Activated effector memory CD4-positive, alpha-beta T cell treated with Interleukin-2 at 50 U/mL for 16 hours (primary cell): ENCODE measurements at places on chromosomes 16 and 17.

- no peak for DNase-seq
Measured at GRCh38 chr16:20866145-20866772, 33.9 kb downstream of the DCUN1D3 start.

GRCh38 chr17:52148969-52149351 is 9.6 kb downstream of the CA10 start:
- no peak for DNase-seq

GRCh38 chr17:36136036-36136435 is 32.4 kb downstream of the CCL4 start:
- DNase-seq: no peak

DNA sequence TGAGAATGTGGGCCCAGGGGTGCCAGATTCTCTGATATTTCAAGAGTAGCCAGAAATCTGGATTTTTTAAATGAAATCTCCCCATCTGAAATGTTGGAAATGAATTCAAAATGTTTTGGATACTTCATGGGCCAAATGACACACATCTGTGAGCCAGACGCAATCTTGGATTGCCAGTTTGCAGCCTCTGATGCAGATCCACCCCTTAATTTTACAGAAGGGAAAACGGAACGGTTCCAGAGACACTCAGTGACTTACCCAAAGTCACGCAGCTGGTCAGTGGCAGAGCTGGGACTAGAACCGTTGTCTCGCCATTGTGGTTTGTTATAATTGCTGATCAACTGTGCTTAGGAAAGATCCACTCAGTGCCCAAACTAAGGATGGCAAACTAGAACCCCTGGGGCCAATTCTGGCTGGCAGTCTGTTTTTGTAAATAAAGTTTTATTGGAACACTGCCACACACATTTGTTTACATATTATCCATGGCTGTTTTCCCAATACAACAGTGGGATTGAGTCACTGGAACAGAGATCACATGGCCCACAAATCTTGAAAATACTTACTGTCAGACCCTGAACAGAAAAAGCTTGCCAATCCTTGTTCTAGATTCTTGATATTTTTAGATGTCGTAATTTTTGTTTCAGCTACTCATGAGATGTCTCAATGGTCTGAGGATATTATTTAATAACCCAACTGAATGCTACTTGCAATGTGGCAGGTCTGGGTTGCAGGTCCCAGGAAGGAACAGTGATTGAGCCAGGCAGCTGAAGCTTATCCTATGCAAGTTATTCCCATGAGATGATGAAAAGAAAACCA is 143.8 kb downstream of the AXIN2 start:
- no peak for DNase-seq

- no peak for DNase-seq
Measured at GRCh38 chr17:79835470-79835899, 3.8 kb downstream of the CBX4 start.

- DNase-seq: no peak
Measured at GRCh38 chr17:6546069-6546718, 10.2 kb downstream of the PITPNM3 start.

- DNase-seq: no peak
Measured at GRCh38 chr17:5077781-5078105, 524 bp upstream of the ZFP3 start.

DNA sequence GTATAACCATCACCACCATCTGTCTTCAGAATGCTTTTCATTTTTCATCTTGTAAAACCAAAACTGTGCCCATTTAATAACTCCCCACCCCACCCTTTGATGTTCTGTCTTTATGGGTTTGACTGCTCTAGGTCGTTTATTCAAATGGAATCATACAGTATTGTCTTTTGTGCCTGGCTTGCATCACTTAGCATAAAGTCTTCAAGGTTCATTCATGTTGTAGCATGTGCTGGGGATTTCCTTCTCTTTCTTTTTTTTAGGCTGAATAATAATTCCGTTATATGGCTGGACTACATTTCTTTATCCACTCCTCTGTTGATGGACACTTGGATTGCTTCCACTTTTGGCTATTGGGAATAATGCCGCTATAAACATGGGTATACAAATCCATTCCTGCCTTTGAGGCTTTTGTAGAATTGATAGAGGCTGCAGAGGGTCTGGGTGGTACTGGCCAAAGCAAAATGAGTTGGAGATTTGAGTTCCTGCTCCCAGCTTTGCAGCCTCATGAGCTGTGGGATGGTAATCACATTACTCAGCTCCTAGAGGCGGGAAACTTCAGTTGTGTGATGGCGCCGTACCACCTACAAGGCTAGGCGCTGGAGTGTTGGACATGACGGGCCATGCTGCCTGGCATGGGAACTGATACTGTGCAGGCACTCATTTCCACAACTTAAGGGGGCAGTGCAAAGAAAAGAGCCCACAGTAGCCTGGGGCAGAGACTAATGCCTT is 64.8 kb downstream of the CLEC16A start:
- DNase-seq: no peak

GRCh38 chr16:75635036-75635435 is 12.0 kb upstream of the ADAT1 start:
- no peak for DNase-seq

DNA sequence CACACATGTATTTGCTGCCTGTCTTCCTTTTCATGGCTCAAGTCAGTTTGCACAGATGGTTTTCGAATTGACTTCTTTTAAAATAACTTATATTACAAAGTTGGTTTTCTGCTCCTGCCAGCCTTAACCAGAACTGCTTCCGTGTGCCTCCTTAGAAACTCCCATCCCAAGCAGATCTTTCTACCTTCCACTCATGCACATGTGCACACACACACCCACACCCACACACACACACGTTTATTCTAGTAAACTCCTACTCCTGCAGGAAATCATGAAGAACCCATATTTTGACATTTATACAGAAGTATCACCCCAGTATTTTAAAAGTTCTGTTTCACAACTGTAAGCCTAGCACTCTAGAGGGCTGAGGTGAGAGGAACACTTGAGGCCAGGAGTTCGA is 329.5 kb upstream of the SOX9 start:
- no peak for DNase-seq

DNA sequence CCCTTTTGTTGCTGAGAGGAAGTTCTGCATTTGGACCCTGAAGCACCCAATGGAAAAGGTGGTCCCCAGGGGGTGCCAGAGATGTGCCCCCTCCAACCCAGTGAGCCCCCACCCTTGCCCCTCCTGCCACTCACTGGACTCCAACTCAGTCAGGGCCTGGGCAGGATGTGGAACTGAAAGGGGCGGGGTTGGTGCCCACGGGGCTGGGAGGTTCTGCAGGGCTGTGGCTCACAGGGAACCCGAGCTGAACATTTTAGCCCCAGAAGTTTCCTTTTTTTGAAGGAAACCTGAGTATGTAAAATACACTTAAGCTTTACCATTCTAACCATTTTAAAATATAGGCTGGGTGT is 15.8 kb upstream of the OGFOD3 start:
- DNase-seq: peak; percentile 22

GRCh38 chr17:4576161-4576558 is 8.2 kb upstream of the SMTNL2 start:
- DNase-seq: no peak

DNA sequence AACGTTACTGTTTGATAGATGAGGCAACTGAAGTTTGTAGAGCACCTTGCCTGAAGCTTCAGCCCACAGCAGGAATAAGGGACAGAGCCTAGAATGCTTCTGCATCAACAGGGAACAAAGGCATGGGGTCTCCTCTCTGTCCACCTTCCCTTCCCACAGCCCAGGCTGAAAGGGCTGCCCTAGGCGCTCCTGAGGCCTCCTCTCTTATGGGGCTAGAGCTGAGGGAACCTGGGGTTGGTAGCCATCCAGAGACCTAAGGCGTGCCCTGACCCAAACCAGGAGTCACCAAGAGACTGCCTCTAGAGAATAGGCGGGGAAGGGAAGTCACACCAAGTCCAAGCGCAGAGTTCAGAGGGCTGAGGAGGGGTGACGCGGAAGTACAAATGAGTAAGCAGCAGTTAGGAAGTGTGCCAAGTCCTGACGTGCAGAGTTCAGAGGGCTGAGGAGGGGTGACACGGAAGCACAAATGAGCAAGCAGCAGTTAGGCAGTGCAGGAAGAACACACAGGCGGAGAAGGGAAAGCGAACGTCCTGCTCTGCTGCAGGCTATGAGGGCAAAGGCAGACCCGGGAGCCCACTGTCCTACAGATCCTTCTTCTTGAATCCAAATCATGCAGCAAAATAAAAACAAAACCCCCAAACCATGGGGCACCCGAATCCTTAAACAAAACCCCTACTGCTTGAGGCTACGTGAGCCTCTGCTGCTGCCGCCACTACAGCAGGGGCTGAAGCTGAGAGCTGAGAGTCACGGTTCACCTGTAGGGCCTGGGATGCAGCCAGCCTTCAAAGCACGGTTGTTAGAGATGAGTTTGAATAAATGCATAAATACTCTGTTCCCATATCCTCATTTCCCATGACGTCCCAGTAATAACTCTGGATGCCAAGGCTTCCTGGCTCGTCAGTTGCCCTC is 2.7 kb upstream of the SPG7 start:
- DNase-seq: peak; percentile 82

DNA sequence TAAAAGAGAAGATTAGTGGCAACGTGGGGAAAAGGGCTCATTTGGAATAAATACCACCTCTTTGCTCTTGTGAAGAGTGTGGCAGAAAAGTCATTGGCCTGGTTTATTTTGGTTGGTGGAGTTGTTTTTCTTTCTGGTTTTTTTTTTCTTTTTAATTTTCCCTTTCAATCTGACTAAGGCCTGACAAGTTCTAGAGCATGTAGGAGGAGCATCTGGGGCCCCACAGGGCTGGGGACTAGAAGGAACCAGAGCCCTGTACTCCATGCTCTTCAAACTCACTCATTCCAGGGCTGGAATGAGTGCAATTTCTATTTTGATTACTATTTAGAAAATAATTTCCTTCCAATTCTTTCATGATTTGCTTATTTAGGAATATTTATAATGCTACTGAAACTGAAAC is 13.3 kb downstream of the IRX5 start:
- DNase-seq: no peak

DNA sequence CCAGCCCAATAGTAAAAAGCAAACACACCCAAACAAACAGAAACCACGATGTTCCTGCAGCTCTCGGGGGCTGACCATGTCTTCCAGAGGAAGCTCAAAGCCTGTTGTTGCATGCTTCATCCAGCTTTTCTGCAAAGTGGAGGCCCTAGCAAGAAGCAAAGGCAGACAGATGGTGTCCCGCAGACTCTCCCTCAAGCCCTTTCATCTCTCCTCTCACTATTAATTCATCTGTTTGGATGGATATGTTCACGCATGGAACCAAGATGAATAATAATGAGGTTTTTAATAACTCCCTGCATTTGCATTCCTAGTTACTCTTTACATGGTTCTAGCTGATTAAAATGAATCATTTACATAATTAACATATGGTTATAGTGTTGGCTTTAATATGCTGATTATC is 36.6 kb downstream of the RBFOX1 start:
- DNase-seq: no peak

DNA sequence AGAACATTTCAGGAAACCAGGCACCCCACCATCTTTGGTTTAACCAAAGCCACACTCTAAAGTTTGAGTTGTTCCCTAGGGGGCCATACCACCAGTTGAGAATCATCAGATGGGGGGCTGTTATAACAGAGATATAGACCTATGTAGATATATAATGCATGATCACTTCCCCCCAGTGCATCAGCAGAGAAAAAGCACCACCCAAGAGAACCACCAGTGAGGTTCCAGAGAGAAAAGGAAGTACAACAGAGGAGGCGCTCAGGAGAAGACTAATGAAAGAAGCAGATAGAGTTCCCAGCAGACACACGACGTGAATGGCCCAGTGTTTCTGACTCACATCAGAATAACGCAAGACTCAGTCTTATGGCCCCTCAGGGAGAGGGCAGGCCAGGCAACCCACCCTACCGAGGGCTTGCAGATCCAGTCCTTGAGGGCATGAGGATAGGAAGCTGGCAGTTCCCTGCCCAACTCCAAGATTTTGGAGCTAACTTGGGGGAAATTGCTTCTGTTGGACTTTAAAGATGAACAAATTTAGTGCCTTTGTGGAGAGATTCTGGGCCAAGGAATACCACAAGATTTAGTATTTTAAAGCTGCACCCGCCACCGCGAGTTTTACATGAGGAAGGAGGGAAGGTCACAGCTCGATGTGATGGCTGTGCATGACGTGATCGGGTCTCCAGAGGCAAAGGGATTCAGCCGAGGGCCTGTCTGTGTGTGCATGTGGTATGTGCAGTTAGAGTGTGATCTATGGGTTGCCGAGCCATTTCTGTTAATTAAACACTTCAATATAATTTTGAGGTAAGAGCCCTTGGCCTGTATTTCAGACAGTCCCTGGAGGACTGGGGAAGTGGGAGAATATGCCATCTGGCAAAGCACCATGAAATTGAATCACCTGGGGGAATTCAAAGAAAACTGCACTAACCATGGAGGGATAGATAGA is 53.1 kb downstream of the AIPL1 start:
- no peak for DNase-seq

DNA sequence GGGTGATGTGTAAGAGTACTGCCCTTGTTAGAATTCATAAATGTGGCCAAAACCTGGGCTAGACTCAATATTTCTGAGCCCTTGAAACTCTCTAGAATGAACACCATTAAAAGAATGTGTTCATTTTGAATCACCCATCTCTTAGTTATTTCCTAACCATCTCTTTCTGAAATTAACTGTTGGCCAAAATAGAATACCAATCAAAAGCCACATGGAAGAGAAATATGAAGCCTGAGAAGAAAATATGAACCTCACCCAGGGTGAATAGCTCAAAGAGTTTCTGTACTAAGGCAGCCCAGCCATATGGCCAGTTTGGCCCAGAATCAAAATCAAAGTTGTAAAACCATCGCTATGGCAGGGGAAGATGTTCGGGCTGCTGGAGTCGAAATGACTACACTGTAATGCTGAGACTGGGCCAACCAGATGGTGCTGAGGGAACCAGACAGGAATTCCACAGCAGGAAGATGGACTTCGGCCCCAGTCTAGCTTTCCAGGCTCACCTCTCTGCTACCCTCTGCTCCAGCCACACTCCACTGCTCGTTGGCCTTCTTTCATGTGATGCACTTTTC is 154.3 kb upstream of the ZFHX3 start:
- DNase-seq: no peak

- no peak for DNase-seq
Measured at GRCh38 chr17:61567045-61567802, 23.8 kb downstream of the NACA2 start.

DNA sequence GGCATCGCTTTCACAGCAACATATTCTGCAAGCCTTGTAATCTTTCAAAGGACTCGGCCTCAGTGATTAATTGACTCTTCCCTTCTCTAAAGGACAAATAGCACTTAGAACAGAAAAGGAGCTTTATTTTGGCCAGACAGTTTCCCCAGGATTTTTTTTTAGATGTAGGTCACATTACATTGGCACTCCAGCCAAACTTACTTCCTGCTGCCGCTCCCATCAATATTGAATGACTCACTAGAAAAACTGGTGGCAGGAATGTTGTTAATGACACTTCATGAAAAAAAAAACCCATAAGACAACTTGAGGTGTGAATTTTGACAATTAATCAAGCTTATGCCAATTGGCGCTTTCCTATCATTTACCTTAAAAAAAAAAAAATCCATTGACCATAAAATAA is 432.6 kb downstream of the TOX3 start:
- no peak for DNase-seq

GRCh38 chr17:55157165-55157564 is 107.6 kb upstream of the HLF start:
- DNase-seq: no peak

GRCh38 chr17:17387017-17387497 is 83.9 kb downstream of the NT5M start:
- no peak for DNase-seq

- no peak for DNase-seq
Measured at GRCh38 chr17:70454377-70454776, 285.0 kb downstream of the KCNJ2 start.

- no peak for DNase-seq
Measured at GRCh38 chr17:61420052-61420451, 20.4 kb downstream of the TBX2 start.

GRCh38 chr16:12917653-12918052 is 16.3 kb downstream of the SHISA9 start:
- DNase-seq: no peak
